ENCODE measurements at places on chromosomes 16 and 17.
A peak's percentile ranks its signal among the peaks of the same experiment; 100 is the strongest.

GRCh38 chr16:87065446-87066132, 251.6 kb downstream of the C16orf95 start:
- DNase-seq, result no peak

- DNase-seq, result no peak
These were observed 12.0 kb downstream of the SLC4A1 start for GRCh38 chr17:44255915-44256314.

GRCh38 chr16:13866073-13866472, 53.9 kb upstream of the ERCC4 start:
- peak; percentile 16 for DNase-seq

DNA sequence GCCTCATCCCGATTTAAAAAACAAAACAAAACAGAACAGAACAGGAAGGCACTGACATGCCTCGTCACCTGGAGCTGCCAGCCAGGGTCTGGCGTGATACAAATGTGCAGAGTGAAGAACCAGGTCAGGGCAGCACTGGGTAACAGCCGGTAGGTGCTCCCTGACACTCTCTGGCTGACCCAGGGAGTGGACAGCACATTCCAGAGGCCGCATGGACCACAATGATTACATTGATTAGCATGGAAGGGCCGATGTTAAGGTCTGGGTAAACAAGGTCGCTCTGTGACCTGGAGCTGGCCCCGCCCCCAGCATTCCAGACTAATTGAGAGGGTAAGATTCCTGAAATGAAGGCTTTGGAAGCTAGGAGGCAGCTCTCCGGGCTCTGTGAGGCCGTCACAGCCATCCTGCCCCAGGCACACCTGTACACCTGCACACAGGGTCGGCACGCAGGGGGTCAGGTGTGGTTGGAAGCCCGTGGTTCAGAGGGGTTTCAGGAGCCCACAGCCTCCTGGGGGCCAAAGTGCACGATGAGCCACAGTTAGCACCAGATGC, 21.4 kb downstream of the PIEZO1 start:
- no peak for DNase-seq

DNA sequence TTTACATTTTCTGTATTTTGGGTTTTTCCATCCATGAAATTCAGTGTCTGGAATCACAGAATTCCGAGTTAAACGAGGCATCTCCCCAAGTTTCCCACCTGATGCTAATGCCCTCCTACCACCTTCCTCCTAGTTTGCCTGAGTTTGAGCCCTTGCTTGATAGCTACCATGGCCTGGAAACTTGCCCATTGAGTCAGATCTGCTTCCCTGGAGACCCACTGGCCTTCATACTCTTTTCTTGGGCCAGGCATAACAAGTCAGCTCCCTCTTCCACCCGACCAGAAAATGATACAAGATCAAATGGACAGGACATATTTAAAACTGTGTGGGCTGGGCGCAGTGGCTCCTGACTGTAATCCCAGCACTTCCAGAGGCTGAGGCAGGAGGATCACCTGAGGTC, 10.2 kb downstream of the SETD1A start:
- DNase-seq, result no peak

DNA sequence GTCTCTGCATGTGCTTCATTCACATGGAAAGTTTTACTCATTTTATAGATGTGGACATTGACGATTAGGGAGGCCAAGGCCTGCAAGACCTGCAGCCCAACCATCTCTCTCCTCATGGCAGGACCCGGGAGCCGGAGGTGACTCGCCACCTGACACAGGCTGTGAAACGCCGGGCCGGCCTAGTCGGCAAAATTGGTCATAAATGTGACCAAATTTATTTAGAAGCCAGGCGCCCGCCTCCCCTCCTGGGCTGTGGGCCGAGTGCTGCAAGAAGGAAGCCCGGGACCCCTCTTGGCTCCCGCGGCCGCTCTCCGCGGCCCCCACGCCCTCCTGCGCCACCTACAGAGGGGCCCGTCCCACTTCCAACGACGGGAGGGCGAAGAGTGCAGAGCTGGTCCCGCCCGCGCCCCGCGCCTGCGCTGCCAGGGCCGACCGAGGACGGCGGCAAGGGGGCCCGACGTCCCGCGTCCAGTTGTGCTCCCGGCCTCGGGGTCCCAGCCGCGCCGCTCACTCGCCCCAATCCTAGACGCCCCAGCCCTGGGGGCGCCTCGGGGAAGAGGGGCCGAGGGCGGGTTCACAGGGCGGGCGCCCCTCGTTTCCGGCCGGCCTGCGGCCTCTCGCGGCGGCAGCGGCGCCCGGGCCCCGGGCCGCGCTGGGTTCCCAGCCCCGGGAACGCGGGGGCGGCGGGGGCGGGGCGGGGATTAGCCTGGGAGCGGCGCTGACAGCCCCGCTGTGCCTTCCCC, 47.5 kb downstream of the WNT3 start:
- DNase-seq, result no peak

Data from NCI-H2029 (cell line).